ENCODE measurements at places on chromosomes 2 and 18.
A peak's percentile ranks its signal among the peaks of the same experiment; 100 is the strongest.

- no peak for DNase-seq
Observed at GRCh38 chr2:96150791-96151594, 5.8 kb upstream of the DUSP2 start.

GRCh38 chr2:127320586-127321275, 26.8 kb upstream of the ERCC3 start:
- DNase-seq, result no peak

DNA sequence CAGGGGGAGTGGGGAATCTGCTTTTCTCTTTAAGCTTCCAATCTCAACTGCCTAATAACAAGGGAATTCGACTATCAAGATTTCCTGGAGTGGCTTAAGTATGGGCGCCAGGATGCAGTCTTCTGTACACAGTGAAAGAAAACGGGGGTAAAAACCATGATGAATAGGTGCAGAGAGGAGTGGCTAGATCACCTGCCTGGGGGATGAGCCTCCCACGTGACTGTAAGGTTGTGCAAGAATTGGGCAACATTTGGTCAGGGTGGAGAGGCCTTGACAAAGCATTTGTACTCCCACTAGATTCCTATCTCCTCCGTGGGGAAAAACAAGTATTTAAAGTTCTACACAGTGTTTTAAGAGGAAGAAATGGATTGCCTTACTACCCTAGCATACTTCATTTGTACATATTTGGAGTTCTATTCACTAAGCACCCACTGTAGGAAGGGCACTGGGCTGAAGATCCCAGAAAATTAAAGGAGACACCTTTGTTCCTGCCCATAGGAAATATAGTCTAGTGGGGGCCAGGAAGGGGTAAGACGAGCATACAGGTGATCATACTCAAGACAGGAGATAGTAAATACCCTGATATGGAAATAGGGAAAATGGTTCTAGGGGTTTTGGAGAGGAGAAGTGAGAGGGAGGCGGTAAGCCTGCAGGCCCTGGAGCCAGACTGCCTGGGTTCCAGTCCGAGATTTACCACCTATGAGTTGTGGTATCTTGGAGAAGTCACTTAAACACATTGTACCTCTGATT, 29.2 kb downstream of the EPAS1 start:
- DNase-seq, result no peak

DNA sequence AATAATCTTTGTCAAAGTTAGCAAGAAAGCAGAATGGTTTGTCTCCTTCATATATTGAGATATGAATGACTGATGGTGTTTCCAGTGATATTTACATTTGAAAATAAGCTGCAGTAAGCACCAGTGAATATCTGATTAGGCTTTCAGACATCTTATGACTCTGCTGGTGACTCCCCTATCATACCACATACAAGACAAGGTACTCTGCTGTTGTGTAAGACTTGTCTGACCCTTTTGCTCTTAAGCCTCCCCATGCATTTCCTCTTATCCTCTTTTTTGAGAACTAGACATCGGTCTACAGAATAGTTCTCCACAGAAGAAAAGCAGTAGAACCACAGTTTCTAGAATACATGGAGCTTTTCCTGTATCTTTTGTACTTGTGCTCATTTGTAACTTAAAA, 9.3 kb downstream of the POLI start:
- DNase-seq, result no peak

GRCh38 chr2:40281021-40281940, 170.6 kb downstream of the SLC8A1 start:
- DNase-seq, result no peak

DNA sequence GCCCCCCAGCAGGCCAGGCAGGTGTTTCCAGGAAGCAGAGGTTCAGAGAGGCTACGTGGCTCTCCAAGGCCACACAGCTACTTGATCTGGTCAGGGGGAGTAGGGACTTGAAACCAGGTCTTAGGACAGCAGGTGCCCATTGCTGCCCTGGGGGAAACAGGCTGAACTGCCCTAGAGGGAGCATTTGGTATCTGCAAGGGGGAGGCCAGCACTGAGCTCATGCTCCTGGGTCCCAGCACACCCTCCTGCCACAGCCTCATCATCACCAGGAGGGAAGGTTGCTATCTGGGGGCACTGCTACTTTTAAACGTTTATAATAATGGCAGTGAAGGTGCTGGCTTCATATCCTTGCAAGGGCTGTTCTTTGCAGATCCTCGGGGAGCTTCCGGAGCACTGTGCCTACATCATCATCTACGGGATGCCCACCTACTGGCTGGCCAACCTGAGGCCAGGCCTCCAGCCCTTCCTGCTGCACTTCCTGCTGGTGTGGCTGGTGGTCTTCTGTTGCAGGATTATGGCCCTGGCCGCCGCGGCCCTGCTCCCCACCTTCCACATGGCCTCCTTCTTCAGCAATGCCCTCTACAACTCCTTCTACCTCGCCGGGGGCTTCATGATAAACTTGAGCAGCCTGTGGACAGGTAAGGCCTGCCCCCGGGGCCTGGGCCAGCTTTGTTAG, 36.1 kb downstream of the ABCG8 start:
- DNase-seq, result no peak

- DNase-seq, result peak; percentile 18
Observed at GRCh38 chr2:119659601-119660342, 19.2 kb upstream of the TMEM177 start.

- no peak for DNase-seq
Observed at GRCh38 chr2:54455131-54455562, 980 bp upstream of the SPTBN1 start.

- no peak for DNase-seq
Observed at GRCh38 chr2:239762106-239762505, 263.0 kb downstream of the NDUFA10 start.

- no peak for DNase-seq
Observed at GRCh38 chr2:179443180-179443579, 178.5 kb upstream of the SESTD1 start.

GRCh38 chr18:76927223-76927725, 104.9 kb downstream of the ZNF236 start:
- DNase-seq, result no peak

DNA sequence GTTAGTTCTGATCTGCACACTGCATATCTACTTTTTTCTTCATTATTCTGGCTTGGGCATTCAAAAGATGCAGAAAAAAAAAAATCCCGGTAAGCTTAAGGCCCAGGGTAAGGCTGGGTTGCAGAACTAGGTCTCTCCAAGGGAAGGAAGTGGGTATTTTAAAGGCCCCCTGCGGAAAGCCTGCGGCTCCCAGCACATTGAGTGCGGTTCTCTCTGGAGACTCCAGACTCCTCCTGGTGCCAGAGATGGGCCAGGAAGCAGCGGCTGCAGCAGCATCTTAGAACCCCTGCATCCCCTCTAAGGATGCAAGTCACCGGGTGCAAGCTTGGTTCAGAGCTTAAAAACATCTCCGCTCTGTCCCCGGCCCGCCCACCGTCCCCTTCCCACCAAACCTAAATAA, 49.5 kb downstream of the TGIF1 start:
- no peak for DNase-seq

- DNase-seq, result no peak
Observed at GRCh38 chr18:28359176-28359575, 182.2 kb upstream of the CDH2 start.

DNA sequence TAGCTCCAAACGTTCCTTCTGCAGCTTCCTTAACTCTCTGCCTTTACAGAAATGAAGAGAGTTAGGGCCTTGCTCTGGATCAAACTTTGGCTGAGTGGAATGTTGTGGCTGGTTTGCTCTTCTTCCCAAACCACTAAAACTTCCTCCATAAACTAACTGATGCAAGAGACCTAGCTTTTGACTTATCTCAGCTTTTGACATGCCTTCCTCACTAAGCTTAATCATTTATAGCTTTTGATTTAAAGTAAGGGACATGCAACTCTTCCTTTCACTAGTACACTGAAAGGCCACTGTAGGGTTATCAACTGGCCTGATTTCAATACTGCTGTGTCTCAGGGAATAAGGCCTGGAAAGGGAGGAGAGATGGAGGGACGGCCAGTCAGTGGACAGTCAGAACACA, 8.3 kb downstream of the PXDN start:
- DNase-seq, result no peak

DNA sequence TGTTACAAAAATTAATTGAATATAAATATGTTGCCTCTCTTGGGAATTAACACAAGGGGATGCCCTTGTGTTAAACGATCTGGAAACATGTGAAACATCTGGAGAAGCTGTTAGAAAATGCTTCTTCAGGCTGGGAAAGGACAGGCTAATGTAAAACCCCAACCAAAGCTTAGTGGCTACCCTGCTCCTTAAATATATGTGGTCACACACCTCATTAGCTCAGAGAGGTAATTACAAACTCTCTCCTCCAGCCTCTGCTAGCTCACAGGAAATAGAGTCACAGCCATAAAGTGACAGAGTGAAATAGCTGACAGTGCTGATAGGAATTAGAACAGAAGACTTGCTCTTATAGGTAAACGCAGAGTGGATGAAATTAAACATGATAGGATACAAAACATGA, 155.9 kb downstream of the RAB3GAP1 start:
- DNase-seq, result no peak

- DNase-seq, result no peak
Observed at GRCh38 chr18:42561521-42561920, 554.0 kb downstream of the RIT2 start.

- no peak for DNase-seq
Observed at GRCh38 chr2:132979339-132980093, 309.5 kb upstream of the LYPD1 start.

DNA sequence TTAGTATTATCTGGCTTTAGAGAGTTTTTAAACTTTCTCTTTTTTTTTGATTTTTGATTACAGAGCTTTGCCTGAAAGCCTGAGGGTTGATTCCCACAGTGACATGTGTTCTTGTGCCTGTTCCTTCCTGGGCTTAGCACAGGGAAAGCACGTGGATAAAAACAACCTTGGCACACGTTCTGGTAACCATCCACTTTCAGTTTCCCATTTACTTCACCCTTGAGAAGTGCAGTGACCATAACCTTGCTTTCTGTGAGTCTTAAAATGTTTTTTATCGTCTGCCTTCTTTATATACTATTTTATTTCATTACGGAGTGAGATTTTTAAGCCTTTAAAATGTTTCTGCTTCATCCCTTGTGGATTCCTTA, 11.5 kb downstream of the CD226 start:
- no peak for DNase-seq

GRCh38 chr2:28588292-28588670, 92.4 kb downstream of the PLB1 start:
- no peak for DNase-seq

- DNase-seq, result no peak
Observed at GRCh38 chr18:56270671-56271250, 367.6 kb downstream of the TXNL1 start.

DNA sequence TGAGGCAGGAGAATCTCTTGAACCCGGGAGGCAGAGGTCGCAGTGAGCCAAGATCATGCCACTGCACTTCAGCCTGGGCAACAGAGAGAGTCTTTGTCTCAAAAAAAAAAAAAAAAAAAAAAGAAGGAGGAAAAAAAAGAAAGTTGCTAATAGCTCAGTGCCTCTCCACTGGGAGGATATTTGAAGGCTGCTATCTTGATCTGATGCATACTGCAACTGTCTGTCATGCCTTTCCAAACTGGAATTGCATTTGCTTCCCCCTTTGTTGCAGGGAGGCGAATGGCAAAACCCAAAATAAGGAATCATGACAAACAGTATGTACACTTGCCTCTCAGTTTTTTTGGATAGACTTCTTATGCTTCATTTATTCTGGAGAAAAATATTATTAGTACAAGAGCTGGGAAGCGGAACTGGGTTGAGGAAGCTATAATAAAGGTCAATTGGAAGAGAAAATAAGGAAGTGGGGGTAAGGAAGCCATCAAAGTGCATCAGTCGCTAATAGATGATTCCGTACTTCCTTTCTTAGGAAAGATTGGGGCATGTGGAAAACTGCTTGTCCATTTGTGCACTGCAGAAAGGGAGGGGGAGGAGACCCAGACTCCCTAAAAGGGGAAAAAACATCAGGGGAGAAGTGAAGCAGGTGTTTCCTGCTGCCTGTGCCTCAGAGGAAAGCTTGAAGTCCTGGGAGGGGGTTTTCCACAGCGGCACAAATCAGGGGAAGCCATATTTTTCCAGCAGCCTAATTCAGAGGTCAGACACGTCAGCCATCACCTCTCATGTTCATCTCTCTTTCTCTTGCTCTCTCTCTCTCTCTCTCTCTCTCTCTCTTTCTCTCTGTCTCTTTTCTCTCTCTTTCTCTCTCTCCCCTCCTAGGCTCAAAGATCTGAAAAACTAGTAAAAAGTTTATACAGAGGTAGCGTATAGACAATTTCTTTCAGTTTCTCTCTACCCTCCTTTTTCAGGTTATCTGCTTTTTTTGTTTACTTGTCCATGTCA, 301.4 kb upstream of the TNP1 start:
- DNase-seq, result no peak

DNA sequence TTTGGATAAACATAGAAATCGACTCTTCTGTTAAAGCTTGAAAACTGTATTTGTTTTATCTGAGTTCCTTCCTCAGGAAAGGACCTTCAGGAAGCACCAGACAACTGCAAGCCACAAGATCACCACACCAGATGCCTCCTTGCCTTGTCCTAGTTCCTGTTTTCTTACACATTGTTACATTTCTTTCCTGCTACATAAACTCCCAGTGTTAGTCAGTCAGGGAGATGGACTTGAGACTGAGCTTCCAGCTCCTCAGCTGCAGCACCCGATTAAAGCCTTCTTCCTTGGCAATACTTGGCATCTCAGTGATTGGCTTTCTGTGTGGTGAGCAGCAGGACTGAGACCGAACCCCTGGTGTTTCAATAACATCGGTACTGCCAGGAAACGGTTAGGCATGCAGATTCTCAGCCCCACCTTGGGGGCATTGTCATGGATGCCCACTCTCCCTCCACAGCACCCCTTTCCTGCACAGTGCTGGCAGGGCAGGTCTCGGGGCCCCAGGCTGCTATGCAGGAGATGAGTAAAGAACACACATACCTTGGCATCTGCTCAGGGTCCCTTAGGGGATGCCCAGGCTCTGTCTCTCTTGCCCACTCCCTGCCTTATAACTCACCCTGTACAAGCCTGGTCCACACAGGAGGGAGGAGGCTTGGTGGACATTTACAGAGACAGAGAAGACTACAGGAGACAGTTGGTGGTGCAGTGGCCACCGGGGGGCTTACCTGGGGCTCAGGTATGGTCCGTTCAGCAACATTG, 32.6 kb downstream of the ANKMY1 start:
- no peak for DNase-seq

GRCh38 chr2:77268626-77269025, 253.6 kb downstream of the LRRTM4 start:
- no peak for DNase-seq

DNA sequence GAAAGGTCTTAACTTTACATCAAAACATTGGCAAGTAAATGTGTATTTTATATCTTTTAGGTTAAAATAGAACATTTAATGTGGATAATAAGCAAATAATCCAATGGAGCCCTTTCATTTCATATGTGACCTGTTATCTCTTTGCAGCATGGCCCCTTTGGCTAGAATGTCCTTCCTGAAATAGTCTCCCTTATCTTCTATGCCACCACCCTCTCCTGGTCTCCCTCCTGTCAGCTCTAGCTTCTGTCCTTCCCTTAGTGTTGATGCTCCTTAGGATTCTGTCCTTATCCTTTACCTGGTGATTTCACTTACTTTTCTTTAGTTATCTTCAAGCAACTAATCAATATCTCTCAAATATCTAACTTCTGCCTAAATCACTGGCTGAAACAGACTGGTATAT, 87.1 kb upstream of the TFCP2L1 start:
- DNase-seq, result no peak

GRCh38 chr18:28334516-28334915, 157.6 kb upstream of the CDH2 start:
- DNase-seq, result no peak
